GM20000 (cell line): ENCODE measurements at places on chromosomes 11 and 22.

GRCh38 chr11:26149585-26149984, 182.3 kb upstream of the ANO3 start:
- DNase-seq = no peak

- peak; percentile 11 for DNase-seq
Observed at GRCh38 chr11:95849087-95849825, 59.0 kb downstream of the CEP57 start.

DNA sequence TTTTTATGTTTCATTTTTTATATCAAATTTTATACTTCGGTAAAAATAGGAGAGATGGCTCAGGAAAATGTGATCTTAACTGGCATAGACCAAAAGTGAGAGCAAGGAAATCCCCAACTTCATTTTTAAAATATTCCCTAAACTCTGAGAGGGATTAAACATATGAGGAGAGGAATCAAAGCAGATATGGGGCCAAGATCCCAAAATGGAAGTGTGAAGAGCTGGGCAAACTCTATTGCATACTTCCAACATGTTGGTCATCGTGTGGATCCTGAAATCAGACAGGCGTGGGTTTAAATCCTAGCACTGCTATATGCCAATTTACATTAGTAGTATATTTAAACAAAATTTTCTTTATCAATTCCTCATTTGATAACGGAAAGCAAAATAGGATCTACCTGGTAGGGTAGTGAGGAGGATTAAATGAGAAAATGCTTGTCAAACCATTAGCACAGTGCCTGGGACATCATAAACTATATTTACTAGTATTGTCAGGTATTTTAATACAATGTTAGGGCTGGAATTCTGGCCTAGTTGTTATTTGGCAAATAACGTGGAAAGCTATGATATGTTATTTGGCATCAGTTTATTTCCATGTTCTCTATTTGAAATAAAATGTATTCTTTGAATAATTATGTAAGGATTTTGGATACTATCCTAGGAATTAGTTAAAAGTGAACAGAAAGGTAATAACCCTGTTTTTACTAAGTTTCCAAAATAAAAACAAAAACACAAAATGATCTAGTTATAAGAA, 392.8 kb upstream of the CCDC90B start:
- no peak for DNase-seq

- DNase-seq = no peak
Observed at GRCh38 chr22:20064140-20064480, 15.9 kb upstream of the DGCR8 start.

- DNase-seq = no peak
Observed at GRCh38 chr22:44650806-44651205, 51.2 kb upstream of the PRR5 start.

GRCh38 chr11:14679662-14680061, 36.1 kb downstream of the PDE3B start:
- DNase-seq = no peak

DNA sequence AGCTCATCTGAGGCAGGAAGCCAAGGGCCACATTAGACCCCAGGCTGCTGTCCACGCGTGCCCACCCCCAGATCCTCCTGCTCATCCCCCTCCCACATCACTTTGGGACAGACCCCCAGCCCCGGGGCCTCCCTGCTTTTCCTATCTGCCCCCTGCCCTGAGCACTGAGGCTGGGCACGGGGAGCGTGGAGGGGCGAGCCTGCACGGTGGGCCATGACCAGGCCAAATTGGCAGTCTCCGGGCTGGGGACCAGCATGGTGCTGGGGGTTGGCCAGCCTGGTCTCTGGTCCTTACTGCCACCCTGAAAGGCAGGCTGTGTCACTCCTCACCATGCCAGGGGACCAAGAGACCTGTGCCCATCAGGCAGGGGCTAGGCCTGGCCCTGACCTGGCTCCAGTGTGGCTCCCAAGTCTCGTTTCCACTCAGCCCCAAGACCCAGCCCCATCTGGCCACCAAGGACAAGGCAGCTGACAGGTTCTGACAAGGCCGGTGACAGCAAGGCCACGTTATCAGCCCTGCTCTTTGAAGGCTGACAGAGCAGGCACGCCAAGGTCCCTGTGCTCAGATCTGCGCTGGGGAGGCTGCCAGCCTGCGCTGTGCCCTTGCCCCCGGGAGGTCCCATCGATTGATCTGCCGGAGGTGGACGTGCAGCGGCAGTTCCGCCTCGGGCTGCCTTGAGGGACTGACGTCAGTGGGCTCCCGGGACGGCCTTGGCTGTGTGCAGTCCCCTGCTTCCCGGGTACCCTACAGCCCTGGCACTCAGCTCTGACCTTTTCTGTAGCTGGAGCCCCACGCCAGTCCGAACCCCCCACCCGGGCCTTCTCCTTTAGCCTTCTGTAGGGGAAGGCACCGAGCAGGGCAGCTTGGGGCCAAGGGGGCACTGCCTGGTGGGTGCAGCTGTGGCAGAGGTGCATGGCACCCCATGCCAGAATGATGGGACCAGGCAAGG, 3.6 kb downstream of the TNNI2 start:
- no peak for DNase-seq

GRCh38 chr11:65526744-65527143, 1.9 kb downstream of the SCYL1 start:
- DNase-seq = no peak

DNA sequence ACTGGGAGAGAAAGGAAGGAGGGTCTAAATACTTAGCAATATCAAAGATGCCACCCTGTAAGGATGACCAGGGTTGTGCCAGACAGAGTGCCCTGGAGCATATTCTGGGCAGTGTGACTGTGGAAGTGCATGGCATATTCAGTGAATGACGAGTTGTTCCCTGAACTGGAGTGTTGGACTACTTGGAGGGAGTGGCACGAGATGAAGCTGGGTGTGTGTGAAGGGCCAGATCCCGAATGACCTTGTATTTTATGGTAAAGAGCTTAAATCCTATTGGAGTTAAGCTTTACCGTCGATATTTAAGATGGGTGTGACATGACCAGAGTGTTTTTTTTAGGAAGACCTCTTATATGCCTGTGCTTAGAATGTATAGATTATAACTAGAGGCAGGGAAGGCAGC, 48.8 kb downstream of the STIM1 start:
- DNase-seq = no peak

- no peak for DNase-seq
Observed at GRCh38 chr22:24305260-24305692, 34.6 kb downstream of the SPECC1L start.

GRCh38 chr11:112627588-112628045, 333.6 kb upstream of the NCAM1 start:
- DNase-seq = peak; percentile 63

DNA sequence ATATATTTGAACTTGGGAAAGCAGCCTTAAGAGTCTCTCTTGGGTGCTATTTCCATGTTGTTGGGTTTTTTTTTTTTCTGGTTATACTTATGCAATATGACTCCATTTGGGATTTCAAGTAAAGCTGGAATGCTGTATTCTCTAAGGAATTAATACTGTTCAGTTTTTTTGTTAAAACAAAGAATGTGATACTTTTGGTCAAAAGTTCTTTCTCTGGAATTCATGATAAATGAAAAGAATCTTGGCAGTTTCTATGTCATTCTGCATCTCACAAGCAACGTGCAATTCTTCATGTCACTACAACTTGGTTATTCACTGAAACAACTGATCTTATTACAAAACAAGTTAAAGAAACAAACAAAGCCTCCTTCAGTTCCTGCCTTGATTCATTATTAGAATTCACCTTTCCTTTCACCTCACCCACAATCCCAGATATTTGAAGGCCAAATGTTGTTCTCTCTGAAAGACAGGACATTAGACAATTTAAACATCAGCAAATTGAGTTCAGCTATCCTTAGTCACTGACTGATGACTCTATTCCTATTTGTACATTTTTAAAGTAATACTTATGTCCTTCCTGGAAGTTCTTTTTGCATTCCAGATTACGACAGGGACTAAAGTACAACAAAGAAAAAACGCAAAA, 176.2 kb downstream of the SBF2 start:
- no peak for DNase-seq

DNA sequence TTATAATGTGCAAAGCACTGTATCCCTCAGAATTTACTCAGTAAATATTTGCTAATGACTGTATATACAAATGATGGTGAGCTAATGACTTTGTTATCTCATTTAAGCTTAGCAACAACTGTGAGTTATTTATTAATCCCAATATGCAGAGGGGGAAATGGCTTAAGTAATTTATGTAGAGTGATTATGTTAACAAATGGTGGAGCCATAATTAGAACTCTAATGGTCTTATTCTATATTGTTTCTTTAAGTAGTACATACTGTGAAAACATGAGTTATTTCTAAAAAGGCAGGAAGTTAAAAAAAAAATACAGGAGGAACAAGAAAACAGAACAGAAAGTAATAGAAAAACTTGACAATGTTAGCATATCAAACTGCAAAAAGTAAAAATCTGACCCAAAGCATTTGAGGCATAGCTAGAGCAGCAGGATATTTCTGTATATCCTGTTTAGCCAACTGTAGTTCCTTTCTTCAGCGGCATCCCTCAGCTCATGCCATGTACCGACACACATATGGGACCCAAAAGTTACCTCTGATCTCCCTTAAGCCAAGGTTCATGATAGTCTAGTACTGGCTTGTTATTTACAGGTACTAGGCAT, 94.2 kb downstream of the FCHSD2 start:
- DNase-seq = peak; percentile 17

DNA sequence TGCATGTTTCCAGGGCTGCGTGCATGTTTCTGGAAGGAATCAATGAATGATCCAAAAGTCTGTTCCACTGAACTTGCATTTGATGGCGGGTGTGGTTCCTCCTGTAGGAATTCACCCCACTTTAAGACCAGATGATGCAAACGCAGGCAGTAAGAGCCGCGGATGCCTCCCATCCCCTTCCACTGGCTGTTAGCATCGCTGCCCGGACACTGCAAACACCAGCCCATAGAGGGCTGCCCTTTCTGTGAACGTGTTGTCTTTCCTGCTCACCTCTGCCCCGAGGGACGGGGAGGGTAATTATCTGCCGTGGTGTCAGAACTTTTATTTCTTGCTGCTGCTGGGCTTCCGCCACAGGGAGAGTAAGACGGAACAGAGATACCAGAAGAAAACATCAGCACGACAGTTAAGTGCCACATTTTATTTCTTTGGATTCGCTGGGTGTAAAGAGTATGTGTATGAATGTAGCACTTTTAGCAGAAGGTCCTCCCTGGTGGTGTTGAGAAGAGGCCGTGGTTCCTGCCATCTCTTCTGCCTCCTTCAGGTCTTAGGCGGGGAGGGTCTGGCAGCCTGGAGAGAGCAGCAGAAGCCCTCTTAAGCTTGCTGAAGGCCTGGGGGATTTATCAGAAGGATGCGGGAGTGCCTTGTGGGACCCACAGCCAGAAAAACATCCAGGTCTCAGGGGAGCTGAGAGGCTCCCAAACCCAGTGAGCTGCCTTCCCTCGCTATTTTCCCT, 53.2 kb upstream of the NECTIN1 start:
- no peak for DNase-seq

DNA sequence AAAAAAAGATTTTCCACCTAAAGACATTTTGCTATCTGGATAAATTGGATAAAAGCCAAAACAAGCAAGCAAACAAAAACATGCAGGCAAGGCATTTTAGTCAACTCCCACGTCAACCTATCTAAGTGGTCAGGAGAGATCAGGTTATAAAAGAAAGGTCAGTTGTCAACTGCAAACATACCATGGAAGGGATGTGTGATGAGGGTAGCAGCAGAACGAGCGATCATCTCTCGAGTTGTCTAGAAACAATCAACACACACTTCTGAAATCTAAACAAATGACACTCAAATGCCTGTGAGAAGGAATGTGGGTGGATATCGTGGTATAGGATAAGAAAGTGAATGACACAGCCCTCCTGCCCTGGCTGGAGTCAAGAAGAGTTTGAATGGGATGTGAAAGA, 10.9 kb downstream of the MTCH2 start:
- DNase-seq = no peak

- DNase-seq = no peak
Observed at GRCh38 chr22:46001426-46002106, 24.6 kb upstream of the WNT7B start.
